CD8-positive, alpha-beta memory T cell (primary cell): ENCODE measurements at places on chromosomes 2 and 18. TPM values are rescaled to one million over a fixed set of nuclear protein-coding genes. Genes with fewer than 3 reads are reported as not detected.

KCNIP3 gene
- total RNA-seq = not detected

CRYGC gene
- not detected for total RNA-seq

DUSP19 gene
- 3.6 TPM for total RNA-seq

YES1 gene
- total RNA-seq = 21.4 TPM

DGUOK gene
- 96.6 TPM for total RNA-seq

- H3K27me3 ChIP-seq = peaks cover 3% of the 10 kb centered on the region
- H3K27ac ChIP-seq = no peak overlapping the region
- no peaks in the 10 kb centered on the region for H3K4me1 ChIP-seq
- no peak overlapping the region for H3K4me3 ChIP-seq
Measured at GRCh38 chr2:23366720-23367119, 18.3 kb upstream of the KLHL29 start.

- no peak overlapping the region for H3K4me3 ChIP-seq
- DNase-seq = no peak
- no peak overlapping the region for H3K27ac ChIP-seq
- no peaks in the 10 kb centered on the region for H3K4me1 ChIP-seq
- no peaks in the 10 kb centered on the region for H3K36me3 ChIP-seq
Measured at GRCh38 chr2:227759411-227760118, 13.9 kb downstream of the SCYGR8 start.

- no peaks in the 10 kb centered on the region for H3K36me3 ChIP-seq
- H3K27ac ChIP-seq = no peak overlapping the region
- H3K4me3 ChIP-seq = no peak overlapping the region
Measured at GRCh38 chr18:46338766-46339165, 234.6 kb downstream of the HAUS1 start.

- no peak for DNase-seq
- H3K4me1 ChIP-seq = no peaks in the 10 kb centered on the region
- H3K27me3 ChIP-seq = no peaks in the 10 kb centered on the region
- H3K27ac ChIP-seq = no peak overlapping the region
- H3K4me3 ChIP-seq = no peak overlapping the region
Measured at GRCh38 chr2:67561457-67561965, 164.4 kb downstream of the ETAA1 start.

- no peak for DNase-seq
- no peak overlapping the region for H3K27ac ChIP-seq
- H3K27me3 ChIP-seq = no peaks in the 10 kb centered on the region
- H3K4me1 ChIP-seq = no peaks in the 10 kb centered on the region
- no peaks in the 10 kb centered on the region for H3K36me3 ChIP-seq
Measured at GRCh38 chr2:223724861-223725260, 112.5 kb downstream of the AP1S3 start.

GRCh38 chr18:76461692-76462325 is 33.2 kb downstream of the ZNF516 start:
- no peaks in the 10 kb centered on the region for H3K27me3 ChIP-seq
- no peak overlapping the region for H3K27ac ChIP-seq
- DNase-seq = no peak
- H3K4me3 ChIP-seq = no peak overlapping the region
- H3K4me1 ChIP-seq = no peaks in the 10 kb centered on the region
- H3K36me3 ChIP-seq = no peaks in the 10 kb centered on the region

GRCh38 chr2:144686518-144687215 is 166.7 kb upstream of the ZEB2 start:
- DNase-seq = no peak
- no peak overlapping the region for H3K27ac ChIP-seq
- H3K27me3 ChIP-seq = no peaks in the 10 kb centered on the region
- H3K4me1 ChIP-seq = no peaks in the 10 kb centered on the region
- no peaks in the 10 kb centered on the region for H3K36me3 ChIP-seq

DNA sequence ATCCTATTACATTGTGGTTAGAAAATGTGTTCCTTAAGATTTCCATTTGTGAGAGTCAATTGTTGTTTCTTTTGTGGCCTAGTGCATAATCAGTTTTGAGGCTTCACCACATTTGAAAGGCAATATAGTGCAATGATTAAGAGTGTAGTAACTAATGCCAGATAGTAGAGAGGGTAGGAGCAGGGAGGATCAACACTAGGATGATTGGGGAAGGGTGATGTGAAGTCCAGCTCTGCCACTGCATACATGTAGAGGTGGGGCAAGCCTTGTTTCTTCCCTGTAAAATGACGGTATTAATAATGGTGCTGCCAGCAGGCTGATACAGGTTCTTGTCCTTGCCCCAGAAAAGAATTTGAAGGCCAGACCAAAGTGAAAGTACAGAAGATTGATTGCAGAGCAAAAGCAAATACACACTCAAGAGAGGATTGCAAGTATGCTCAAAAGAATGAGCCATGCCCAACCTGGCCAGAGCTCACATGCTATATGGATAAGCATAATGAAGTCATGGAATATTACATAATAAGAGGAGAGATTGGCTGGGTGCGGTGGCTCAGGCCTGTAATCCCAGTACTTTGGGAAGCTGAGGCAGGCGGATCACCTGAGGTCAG is 8.0 kb downstream of the SP100 start:
- H3K4me3 ChIP-seq = no peak overlapping the region
- no peak for DNase-seq
- H3K36me3 ChIP-seq = peaks cover 4% of the 10 kb centered on the region
- H3K27ac ChIP-seq = no peak overlapping the region
- H3K4me1 ChIP-seq = peaks cover 72% of the 10 kb centered on the region

- no peak overlapping the region for H3K4me3 ChIP-seq
- H3K27ac ChIP-seq = no peak overlapping the region
- H3K36me3 ChIP-seq = no peaks in the 10 kb centered on the region
- peaks cover 12% of the 10 kb centered on the region for H3K27me3 ChIP-seq
- H3K4me1 ChIP-seq = no peaks in the 10 kb centered on the region
Measured at GRCh38 chr2:219574484-219575311, 2.6 kb downstream of the INHA start.

- H3K4me3 ChIP-seq = no peak overlapping the region
- H3K27ac ChIP-seq = no peak overlapping the region
- no peak for DNase-seq
- no peaks in the 10 kb centered on the region for H3K36me3 ChIP-seq
- no peaks in the 10 kb centered on the region for H3K4me1 ChIP-seq
Measured at GRCh38 chr2:100616841-100617390, 54.1 kb downstream of the PDCL3 start.

GRCh38 chr2:86062043-86062442 is 43.6 kb downstream of the POLR1A start:
- H3K27ac ChIP-seq = no peak overlapping the region
- DNase-seq = no peak
- H3K4me1 ChIP-seq = no peaks in the 10 kb centered on the region
- H3K4me3 ChIP-seq = no peak overlapping the region

DNA sequence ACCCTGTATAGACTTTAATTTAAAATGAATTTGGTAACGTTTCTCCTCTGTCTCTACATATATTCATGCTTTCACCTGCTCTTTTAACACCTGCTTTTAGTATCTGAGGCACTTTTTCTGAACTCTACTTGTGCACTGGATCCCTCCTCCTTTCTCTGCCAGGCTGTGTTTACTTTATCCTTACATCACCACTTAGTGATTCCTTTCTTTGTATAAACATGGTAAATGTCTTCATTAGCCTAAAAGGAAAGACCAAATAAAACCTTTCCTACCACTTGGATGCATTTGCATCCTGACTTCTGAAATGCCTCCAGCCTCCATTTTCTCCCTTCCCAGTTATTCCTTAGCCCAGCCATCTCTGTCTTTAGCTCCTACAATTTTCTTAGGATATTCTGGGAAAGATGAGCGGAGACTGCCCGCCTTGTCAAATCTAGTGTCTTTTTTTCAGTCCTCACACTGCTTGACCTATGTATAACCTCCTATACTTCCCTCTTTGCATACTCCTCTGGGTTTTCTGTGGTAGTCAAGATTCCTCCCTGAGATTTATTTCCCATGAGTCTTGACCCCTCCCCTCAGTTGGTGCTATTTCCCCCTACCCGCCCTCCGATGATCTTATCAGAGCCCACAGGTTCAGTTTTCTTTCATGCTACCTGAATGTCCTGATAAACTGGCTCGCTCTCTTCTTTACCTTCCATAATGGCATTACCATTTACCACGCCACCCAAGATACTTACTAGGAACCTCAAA is 44.8 kb downstream of the REL start:
- H3K27ac ChIP-seq = no peak overlapping the region
- H3K4me1 ChIP-seq = no peaks in the 10 kb centered on the region
- no peaks in the 10 kb centered on the region for H3K27me3 ChIP-seq
- no peak for DNase-seq

GRCh38 chr18:2880473-2880872 is 33.7 kb downstream of the EMILIN2 start:
- H3K27me3 ChIP-seq = no peaks in the 10 kb centered on the region
- no peak overlapping the region for H3K27ac ChIP-seq
- H3K36me3 ChIP-seq = no peaks in the 10 kb centered on the region
- peaks cover 35% of the 10 kb centered on the region for H3K4me1 ChIP-seq
- H3K4me3 ChIP-seq = no peak overlapping the region

- H3K4me3 ChIP-seq = no peak overlapping the region
- H3K27ac ChIP-seq = no peak overlapping the region
- H3K27me3 ChIP-seq = no peaks in the 10 kb centered on the region
- H3K4me1 ChIP-seq = peaks cover 6% of the 10 kb centered on the region
- peak; percentile 72 for DNase-seq
Measured at GRCh38 chr2:197378494-197379307, 56.1 kb downstream of the SF3B1 start.

- H3K4me3 ChIP-seq = no peak overlapping the region
- H3K27ac ChIP-seq = no peak overlapping the region
- H3K27me3 ChIP-seq = no peaks in the 10 kb centered on the region
- no peaks in the 10 kb centered on the region for H3K4me1 ChIP-seq
- no peaks in the 10 kb centered on the region for H3K36me3 ChIP-seq
Measured at GRCh38 chr2:187319441-187320108, 128.5 kb downstream of the CALCRL start.

- no peak overlapping the region for H3K27ac ChIP-seq
- H3K27me3 ChIP-seq = no peaks in the 10 kb centered on the region
- no peaks in the 10 kb centered on the region for H3K36me3 ChIP-seq
Measured at GRCh38 chr2:145802133-145802532, 1282.2 kb upstream of the ZEB2 start.

DNA sequence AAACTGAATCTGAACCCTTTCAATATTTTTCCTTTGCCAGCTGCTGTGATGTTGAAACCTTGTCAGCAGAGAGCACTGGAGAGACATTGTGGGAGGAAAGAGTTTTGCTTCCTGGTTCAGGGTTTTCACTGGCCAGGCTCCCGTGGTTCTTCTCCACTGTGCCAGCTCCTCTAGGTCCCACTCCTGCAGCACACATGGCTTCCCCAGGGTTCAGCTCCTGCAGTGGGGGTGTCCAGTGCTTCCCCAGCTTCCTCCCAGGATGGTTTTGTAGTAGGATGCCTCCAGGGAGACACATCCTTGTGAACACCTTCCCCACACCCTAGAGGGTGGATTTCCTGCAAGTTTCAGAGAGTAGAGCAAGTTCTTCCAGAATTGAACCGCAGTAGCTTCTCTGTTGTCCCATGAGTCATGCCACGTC is 24.0 kb upstream of the SULT1C3 start:
- H3K36me3 ChIP-seq = no peaks in the 10 kb centered on the region
- no peaks in the 10 kb centered on the region for H3K27me3 ChIP-seq
- H3K4me1 ChIP-seq = no peaks in the 10 kb centered on the region
